ENCODE measurements at places on chromosomes 11 and 22.

- no peak for DNase-seq
Observed at GRCh38 chr11:65700399-65700798, 11.7 kb upstream of the KAT5 start.

GRCh38 chr22:37749226-37749625 is 52.4 kb downstream of the TRIOBP start:
- no peak for DNase-seq

- no peak for DNase-seq
Observed at GRCh38 chr11:26755762-26756161, 33.9 kb upstream of the SLC5A12 start.

GRCh38 chr11:27701355-27702105 is 1.3 kb upstream of the BDNF start:
- no peak for DNase-seq

DNA sequence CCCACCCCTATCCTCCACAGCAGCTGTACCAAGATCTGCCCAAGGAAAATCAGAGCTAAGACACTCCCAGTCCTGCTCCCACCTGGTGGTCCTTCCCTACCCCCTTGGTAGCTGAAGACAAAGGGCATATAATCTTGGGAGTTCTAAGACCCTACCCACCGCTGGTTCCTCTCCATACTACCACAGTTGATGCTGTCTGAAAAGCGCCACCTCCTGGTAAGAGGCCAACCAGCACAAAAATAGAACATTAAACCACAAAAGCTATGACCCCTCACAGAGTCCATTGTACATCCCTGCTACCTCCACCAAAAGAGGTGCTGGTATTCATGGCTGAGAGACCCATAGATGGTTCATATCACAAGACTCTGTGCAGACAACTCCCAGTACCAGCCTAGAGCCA is 161.5 kb upstream of the ARHGAP42 start:
- DNase-seq, result no peak

DNA sequence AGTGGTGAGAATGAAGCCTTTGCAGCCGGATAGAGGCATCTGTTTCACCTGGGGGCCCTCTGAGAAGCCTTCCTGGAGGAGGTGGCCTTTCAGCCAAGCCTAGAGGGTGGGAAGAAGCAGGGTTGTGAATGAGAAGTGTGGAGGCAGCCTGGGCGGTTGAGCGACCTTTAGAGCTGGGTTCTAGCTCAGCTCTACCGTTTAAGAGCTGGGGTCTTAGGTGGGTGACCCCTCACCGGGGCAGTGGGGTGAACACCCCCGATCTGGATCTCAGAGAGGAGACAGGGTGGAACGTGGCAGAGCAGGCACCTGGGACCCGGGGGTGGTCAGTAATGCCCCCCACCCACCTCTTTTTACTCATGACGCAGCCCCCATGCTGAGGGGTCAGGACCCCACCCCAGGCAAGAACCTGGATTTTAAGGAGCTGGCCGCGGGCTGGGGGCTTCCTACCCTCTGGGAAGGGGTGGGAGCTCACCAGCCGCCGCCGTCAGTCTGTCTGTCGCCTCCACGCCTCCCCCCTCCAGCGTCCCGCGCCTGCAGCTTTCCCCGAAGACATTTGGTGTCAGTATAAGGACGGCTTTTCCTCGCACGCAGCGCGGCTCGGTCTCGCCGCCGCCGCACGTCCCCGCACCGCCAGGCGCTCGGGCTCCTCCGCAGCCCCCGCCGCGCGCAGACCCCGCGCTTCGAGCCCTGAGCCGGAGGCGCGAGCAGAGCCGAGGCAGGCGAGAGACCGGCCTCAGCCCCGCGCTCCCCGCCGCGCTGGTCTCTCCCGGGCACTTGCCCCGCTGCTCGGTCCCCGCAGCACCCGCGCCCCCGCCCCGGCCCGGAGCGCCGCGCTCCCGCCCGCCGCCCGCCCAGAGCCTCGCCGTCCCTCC is 13.3 kb upstream of the CACNA1I start:
- no peak for DNase-seq

DNA sequence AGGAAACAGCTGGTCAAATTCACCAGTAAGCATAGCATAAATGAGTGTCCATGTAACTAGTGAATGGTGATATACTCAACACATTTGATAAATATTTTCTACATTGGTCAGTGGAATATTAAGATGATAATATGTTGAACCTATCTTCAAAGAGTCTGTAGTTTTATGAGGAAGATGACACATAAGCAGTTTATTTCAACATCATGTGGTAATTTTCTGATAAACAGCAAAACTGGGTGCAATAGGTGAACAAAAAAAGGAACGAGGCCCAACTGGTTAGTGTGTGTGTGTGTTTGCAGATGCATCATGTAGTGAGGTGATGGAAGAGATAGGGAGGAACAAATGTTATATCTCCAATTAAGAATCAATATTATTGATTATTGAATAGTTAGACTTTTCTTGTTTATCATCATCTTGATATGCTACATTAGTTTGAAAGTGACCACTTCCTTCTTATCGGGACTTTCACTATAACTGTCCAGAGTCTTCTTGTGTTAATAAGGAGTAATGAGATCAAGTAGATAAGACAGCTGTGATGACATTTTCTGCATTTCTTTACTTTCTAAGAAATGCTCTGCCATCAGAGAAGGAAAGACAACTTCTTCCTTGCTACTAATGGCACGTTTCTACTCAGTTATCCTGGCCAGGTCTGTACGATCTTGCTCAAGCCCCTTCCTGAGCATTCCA is 270.7 kb downstream of the ETS1 start:
- DNase-seq, result no peak

DNA sequence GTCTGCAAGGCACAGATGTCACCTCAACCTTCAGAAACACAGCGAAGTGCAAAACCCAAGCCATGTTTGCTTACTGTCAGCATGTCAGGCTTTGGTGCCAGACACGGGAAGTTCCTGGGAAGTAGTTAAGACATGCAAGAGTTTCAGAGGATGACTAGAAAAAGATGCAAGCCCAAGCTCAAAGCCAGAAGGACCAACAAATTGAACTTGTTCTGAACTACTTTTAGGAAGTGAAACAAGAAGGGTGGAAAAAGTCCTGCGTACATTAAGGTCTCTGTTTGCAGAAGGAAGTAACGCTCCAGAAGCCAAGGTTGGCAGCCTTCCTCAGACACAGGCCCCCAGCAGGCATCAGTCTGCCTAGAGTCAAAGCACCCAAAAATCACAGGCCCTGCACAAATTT is 2.6 kb downstream of the AP1B1 start:
- DNase-seq, result no peak

DNA sequence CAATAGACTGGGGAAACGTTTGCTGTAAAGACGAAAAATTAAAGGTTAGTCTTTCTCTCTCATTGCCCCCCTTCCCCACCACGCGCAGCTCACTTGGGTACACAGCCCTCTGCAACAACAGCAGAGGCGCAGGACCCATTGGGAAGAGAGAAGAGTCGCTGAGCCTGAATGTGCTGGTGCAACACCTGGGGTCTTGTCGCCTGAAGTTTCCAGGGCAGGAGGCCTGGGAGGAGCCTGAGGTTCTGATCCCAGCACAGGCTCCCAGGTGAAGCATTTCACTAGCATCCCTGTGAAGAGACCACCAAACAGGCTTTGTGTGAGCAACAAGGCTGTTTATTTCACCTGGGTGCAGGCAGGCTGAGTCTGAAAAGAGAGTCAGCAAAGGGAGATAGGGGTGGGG is 116.2 kb upstream of the NTM start:
- no peak for DNase-seq

- no peak for DNase-seq
Observed at GRCh38 chr22:35148866-35149548, 83.0 kb downstream of the ISX start.

DNA sequence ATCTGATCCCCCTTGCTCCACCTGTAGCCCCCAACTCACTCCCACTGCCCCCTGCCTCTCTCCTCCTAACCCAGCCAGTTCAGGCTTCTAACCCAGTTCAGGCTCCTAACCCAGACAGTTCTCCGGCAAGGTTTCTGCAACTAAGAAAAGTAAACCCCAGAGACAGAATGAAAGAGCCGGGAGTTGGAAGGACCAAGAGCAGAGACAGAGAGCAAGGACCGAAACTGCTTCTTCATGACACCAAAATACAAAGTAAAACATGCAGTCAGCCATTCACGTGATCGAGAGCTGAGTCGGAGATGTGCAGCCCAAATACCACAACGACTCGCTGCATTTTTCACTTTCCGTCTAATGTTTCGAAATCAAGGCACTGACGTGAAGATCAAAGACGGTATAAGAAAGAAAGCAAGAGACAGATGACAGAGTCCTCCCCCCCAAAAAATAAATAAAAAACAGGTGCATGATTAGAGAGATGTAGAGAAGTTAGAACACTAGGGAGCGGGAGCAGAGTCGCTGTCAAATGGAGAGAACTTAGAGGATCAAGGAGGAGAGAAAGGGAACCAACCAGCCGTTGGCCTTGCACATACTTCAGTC is 884 bp downstream of the IL10RA start:
- no peak for DNase-seq

GRCh38 chr11:68354148-68354872 is 41.9 kb downstream of the LRP5 start:
- DNase-seq, result peak; percentile 85

DNA sequence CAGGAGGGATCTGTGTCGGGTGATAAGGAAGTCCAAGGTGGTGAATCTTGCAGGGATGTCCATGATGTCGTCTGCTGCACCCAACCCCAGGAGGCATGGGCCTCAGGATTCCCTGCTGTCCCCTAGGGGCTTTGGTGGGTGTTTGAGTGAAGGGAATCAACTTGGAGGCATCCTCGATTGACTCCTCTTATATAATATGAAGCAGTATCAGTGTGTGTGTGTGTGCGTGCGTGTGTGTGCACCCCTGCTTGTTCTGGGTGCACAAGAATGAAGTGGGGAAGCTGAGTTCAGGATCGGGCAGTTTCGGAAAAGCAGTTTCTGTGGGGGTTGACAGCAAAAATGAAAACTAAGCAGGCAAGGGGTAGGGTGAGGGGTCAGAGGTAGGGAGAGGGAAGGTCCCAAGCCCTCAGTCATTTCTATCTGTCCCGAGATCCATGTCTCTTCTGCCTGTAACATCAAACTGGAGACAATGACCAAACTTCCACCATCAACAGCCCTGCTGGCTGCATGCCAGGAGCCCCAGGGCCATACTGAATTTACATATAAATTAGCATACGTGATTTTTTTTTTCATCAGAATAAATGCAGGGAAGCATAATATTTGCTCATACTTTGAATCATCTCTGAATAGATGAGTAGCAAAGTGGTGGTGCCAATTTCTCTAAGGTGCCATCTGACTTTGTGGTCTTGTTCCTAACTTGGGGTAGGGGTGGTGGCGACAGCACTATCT is 2.0 kb downstream of the NTM start:
- DNase-seq, result no peak

DNA sequence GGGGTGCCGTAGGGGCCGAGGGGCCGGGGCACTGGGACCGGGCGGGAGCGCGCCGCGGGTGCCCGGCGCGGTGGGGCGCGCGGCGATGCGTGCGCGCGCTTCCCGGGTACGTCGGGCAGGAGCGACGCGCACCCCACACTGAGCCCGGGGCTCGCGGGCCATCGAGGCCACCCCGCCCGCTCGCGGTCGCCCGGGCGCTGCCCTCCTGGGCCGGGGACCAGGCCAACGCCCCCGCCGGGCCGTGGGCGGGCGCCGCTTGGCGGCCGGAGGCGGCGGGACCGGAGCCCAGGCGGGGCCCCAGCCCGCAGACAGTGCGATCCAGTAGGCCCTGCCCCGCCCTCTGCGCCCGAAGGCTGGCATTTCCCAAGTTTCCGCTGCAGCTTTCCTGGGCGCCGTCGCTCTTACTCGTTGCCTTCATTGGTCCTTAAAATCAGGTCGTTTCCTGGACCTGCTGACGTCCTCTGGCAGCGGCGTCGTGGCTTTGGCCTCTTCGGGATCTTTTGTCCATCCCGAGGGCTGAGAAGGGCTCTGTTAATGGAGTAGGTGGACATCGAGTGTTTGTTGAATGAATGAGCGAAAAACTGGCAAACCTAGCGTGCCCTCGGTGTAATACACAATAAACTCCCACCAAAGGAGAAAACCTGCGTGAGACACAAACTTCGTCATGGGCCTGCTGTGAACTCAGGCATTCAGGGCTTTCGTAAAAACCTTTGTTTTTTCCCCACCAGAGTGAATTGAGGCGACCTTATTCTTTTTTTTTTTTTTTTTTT is 638 bp downstream of the PARVA start:
- peak; percentile 80 for DNase-seq

DNA sequence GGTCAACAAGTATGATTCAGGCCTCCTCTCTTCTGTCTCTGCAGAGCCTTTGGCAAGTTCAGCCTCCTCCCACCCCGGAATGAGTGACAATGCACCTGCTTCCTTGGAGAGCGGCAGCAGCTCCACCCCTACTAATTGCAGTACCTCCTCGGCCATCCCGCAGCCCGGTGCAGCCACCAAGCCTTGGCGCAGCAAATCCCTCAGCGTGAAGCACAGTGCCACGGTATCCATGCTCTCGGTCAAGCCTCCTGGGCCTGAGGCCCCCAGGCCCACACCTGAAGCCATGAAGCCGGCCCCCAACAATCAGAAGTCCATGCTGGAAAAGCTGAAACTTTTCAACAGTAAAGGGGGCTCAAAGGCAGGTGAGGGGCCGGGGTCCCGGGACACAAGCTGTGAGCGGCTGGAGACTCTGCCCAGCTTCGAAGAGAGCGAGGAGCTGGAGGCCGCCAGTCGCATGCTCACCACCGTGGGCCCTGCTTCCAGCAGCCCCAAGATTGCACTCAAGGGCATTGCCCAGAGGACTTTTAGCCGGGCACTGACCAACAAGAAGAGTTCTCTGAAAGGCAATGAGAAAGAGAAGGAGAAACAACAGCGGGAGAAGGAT is 220.6 kb downstream of the NAV2 start:
- DNase-seq, result no peak

DNA sequence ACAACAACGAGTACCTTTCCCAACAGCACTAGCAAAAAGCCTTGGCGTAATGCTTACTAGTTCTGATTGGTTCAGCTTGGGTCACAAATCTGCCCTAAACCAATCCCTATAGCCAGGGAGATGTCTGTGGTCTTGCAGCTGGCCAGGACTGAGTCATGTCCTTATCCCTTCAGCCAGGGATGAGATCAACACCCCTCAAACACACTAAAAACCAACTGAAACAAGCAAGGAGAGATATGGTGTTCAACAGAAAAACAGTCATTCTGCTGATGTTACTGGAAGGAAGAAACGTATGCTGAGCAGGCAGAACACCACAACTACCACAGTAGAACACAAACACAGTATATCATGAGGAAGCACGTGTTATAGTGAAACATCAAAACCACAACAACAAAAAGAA is 375.6 kb downstream of the LARGE1 start:
- no peak for DNase-seq

DNA sequence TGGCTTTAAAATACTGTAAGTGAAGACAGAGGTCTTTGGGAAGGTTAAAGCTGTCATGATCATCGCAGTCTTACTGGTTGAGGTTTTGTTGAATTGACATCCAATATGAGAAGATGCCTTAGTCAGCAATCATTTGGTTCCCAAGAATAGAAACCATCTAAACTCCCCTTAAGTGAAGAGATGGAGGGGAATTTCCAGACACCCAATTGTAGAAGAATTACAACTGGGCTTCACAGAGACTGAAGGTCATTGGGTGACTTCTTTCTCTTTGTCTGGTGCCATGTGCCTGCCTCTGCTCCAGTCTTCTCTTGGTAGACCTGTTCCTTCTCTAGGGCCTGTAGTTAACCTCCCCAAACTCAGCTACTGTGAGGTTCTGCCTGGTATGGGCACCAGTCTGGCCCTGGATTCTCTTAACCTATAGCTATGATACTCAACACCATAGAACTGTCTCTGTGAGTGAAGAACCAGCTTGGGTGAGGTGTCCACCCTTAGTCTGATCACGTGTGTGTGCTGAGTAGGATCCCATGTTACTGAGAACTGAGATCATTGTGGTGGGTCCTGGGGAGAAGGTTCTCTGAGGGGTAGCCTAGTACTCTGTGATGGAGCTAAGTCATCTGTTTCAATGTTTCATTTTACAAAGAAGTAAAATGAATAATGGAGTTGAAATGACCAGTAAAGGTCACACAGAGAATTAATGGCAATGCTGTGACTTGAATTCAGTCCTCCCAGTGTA is 182.5 kb downstream of the CSNK2A3 start:
- no peak for DNase-seq

Measured in sciatic nerve (tissue), 2 donors.